ENCODE measurements at places on chromosomes 3 and 15.

- no peak for DNase-seq
Measured at GRCh38 chr3:128075522-128076482, 23.6 kb downstream of the SEC61A1 start.

DNA sequence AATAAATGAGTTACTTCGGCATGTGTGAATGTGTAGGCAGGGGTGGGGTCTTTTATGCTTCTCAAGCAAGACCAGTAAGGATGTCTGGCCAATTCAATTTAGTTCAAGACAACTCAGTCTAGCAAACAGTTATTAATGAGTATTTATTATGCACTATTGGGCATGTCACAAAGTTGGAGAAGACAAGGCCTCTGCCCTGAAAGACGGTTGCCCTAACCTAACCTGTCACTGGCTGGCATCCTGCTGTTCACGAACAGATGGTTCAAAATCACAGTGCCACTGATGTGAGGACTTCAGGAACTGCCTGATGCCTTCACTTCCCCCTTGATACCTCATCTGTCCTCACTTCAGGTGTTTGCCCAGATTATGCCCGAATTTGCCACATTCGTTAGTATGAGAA, 217.8 kb downstream of the SOX2 start:
- DNase-seq = no peak

- no peak for DNase-seq
Measured at GRCh38 chr3:46187341-46187700, 20.8 kb downstream of the CCR1 start.

GRCh38 chr3:16137977-16138376, 36.5 kb upstream of the GALNT15 start:
- no peak for DNase-seq

GRCh38 chr15:70524470-70524869, 238.9 kb downstream of the UACA start:
- no peak for DNase-seq

DNA sequence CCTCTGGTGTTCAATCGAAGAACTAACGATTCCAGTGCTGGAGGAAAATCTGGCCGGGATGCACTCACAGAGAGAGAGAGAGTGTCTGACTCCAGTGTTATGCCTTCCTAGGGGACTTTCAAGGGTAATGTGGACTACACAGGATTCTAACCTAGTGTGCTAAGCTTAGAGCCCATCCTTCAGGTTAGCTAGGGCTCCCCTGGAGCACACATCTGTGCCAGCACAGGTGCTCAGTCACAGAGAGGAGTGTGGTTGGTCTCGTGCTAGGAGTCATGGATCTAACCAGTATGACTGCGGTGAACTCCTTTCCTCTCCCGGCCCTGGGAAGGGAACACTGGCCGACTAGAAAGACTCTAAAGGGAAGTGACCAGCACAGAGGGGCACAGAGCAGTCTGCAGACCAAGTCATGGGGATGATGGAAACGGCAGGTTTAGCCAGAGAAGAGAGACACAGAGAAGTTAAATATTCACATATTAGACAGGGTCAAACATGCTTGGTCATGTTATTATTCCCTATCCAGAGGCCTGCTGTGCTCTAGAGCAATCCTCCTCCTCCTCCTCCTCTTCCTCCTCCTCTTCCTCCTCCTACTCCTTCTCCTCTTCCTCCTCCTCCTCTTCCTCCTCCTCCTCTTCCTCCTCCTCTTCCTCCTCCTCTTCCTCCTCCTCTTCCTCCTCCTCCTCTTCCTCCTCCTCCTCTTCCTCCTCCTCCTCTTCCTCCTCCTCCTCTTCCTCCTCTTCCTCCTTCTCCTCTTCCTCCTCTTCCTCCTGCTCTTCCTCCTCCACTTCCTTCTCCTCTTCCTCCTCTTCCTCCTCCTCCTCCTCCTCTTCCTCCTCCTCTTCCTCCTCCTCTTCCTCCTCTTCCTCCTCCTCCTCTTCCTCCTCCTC, 280.3 kb downstream of the XXYLT1 start:
- no peak for DNase-seq

GRCh38 chr15:100968050-100968966, 49.2 kb downstream of the LRRK1 start:
- DNase-seq = no peak

DNA sequence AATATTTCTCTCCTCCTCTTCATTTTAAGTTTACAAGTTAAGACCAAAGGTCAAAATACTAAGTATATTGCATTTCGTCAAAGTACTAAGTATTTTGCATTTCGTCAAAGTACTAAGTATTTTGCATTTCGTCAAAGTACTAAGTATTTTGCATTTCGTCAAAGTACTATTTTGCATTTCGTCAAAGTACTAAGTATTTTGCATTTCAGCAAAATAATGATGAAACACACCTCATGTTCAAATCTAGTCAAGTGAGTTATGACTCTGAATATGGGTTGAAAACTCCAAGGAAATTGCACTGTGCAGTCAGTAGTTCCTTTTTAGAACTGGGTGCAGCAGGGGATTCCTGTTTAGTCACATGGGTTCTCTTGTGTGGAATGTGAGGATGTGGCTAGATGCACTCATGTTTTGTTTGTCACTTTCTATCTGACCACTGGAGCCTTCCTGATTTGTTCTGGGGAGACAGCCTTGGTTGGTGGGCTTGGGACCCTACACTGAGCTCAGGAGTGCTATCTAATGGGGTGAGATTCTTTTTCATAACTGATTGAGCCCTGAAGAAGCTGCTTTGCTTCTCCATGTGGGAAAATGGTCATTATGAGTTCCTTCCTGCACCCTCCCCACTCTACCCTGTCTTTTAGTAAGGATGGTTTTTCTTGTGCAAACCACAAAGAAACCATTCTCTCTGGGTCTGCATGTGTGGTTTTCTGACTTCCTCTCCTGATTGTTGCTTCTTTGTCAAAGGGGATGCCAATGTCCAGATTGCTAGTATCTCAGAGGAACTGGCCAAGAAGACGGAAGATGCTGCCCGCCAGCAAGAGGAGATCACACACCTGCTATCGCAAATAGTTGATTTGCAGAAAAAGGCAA, 73.4 kb downstream of the CCK start:
- DNase-seq = no peak

GRCh38 chr3:186722457-186722856, 5.3 kb downstream of the KNG1 start:
- peak; percentile 18 for DNase-seq

DNA sequence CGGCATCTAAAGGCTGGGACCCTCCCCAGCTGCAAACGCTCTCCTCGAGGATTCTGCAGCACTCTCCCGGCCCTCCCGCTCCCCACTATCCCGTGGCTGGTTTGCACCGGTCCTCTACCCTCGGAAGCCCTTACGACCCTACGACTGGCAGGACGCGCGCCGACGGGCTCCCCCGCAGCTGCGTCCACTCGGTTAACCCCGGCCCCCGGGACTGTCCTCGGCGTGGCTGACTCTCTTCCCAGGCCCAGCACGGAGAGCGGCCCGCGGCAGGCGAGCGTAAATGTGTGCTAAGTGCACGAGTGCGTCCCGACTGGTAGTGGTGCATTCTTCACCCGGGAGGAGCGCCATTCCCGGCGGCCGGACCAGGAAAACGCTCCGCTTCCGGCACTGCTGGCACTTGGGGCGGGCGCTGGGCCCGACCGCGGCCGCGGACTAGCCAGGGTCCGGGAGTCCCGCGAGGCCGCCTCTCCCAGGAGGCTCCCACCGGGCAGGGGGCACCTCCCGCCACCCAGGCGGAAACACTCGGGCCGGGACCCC, 508 bp downstream of the GORASP1 start:
- peak; percentile 27 for DNase-seq

GRCh38 chr3:27714692-27715453, 7.2 kb downstream of the EOMES start:
- peak; percentile 18 for DNase-seq
